ENCODE measurements at places on chromosomes 3 and 15.

DNA sequence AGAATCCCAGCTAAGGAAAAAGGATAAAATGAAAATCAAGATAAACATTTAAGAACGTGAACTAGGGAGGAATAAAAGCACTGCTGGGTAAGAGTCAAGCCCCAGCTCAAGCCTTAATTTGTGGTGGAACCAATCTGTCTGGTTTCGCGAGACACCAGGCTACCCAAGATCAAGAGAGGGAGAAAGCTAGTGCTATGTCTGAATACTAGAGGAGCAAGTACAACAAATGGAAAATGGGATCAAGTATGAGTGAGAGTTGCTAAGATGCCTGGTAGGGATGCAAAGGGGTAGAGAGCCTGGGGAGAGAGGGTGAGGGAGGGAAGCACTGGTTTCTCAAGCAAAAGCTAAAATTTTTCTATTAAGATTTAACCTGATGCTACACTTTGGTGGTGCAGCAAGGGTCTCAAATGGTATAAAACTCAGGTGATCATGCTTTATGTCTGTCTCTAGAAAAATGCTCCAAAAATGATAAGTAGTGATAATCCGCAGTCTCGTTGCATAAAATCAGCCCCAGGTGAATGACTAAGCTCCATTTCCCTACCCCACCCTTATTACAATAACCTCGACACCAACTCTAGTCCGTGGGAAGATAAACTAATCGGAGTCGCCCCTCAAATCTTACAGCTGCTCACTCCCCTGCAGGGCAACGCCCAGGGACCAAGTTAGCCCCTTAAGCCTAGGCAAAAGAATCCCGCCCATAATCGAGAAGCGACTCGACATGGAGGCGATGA lies 1.7 kb upstream of the SETD5 start:
- DNase-seq = no peak

- DNase-seq = peak; percentile 19
These were observed 32.4 kb upstream of the SLC6A11 start for GRCh38 chr3:10783360-10784351.

DNA sequence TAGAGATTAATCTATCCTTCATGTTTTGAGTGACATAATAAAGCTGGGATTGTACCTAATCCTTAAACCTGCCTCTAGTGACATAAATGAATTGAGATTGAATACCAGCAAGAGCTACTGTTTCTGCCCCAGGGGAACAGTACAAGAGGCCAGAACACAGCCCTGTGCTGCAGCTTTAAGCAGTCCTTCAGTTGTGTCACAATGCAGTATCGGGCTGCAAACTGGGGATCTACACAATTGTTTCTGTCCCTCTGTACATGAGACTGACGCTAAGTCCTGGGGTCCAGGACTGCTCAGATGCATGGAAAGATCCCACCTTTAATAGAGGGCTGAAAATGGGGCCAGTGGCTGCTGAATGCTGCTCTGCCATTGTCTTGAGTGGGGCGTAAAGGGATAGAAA lies 87.5 kb downstream of the MINAR1 start:
- no peak for DNase-seq

- no peak for DNase-seq
These were observed 11.0 kb upstream of the PP2D1 start for GRCh38 chr3:20022954-20023622.

- DNase-seq = peak; percentile 33
These were observed 80.6 kb downstream of the PCOLCE2 start for GRCh38 chr3:142808103-142808917.

DNA sequence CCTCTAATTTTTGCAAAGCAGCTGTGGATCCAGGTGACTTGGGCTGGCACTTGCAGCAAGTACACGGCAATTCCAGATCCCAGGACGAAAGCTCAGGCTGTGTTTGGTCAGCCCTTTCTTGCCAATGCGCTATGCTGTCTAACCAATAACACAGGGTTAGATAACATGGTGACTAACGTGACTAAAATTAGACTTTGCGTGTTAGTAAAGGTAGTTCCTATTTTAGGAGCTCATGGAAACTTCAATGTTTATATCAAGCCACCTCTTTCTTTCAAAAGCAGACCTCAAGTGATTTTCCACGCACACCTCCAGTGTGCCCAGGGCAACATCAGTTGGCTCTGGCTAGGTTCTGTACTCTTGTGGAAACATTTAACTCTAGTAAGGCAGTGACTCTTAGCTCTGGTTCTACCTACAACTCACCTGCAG lies 32.5 kb downstream of the CDCP1 start:
- DNase-seq = no peak

DNA sequence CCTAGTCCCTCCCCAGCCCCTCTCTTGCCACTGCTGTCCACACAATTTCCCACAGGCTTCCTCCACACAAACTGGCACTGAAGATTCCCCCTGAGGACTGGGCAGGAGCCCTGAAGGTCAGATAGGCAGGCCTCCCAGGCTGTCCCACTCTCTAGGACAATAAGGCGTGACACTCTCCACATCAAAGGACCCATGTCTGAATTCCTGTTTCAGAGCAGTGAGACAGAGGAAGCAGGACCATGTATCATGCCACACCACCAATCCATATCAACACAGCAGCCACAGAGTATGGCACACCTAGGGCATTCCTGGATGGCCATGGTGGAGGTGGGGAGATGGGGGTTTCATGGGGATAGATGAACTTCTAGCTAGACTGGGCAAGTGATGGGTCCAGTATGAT lies 13.8 kb upstream of the CCR1 start:
- DNase-seq = no peak

Data from AG08395 (cell line).